ENCODE measurements at places on chromosomes 1 and 21. TPM values are rescaled to one million over a fixed set of nuclear protein-coding genes. Genes with fewer than 3 reads are reported as not detected.

Gene MX2
- polyA plus RNA-seq = 30.5 TPM

GRCh38 chr1:190478149-190479049, 735 bp upstream of the BRINP3 start:
- no peak for DNase-seq

- DNase-seq = peak; percentile 75
These were observed 28.4 kb downstream of the TRIM33 start for GRCh38 chr1:114482585-114482984.

GRCh38 chr1:6490181-6491080, 1.0 kb downstream of the PLEKHG5 start:
- DNase-seq = peak; percentile 21

GRCh38 chr1:172616195-172616594, 42.7 kb upstream of the FASLG start:
- no peak for DNase-seq

- DNase-seq = peak; percentile 55
These were observed 4.1 kb upstream of the TFAP2E start for GRCh38 chr1:35568975-35569395.
